ENCODE measurements at places on chromosomes 2 and 18.

DNA sequence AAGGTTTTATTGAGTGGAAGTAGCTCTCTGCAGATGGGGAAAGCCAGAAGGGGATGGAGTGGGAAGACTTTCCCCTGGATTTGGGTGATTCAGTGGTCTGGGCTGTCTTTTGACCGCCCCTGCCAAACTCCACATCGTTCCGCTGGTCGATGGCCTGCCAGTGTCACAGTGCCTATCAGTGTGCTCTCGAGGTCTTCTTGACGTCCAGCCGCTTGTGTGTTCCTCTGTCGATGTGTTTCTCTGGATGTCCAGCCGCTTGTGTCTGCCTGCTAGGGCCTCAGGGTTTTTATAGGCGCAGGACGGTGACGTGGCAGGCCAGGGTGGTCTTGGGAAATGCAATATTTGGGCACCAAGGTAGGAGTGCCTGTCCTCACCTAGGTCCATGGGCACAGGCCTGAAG, 1371.4 kb upstream of the PIK3C3 start:
- no peak for DNase-seq

GRCh38 chr2:29117636-29118303, 2.6 kb downstream of the CLIP4 start:
- peak; percentile 46 for DNase-seq

DNA sequence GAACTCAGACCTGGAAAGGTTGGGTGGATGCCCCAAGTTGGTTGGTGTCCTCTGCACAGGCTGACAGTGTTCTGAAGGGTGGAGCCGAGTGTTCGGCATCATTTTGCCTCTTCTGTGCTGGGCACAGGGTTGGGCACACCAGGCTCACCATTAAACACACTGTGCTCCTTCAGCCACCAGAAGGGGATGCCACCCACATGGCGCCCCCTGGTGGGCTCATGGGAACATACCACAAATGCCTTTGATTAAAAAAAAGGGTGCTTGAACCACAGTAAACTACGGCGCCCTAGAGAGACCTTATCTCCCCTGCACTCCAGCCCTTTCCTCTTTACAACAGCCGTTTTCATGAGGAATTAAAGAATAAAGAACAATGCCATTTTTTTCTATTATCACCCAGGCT, 89.4 kb downstream of the CELF4 start:
- peak; percentile 33 for DNase-seq

DNA sequence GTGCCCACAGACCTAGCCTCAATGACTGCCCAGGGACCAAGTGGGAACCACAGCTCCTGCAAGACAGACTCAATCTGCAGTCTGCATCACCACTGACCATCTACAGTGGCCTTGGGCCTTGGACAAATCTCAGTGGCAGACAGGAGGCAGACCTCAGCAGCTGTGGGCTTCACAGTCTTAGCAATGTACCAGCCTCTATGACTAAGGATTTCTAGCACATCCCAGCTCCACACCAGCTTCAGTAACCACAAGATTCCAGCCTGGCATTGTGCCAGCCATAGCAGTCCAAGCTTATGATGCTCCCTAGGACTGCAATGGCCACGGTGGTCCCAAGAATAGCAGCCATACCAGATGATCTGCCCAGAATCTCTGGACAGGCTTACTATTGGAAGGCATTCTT, 19.6 kb upstream of the WDR75 start:
- peak; percentile 90 for DNase-seq

GRCh38 chr2:159817283-159817682, 19.3 kb upstream of the CD302 start:
- no peak for DNase-seq

- DNase-seq, result peak; percentile 67
Measured at GRCh38 chr18:11553098-11553940, 56.1 kb upstream of the SLC35G4 start.

GRCh38 chr2:95159690-95160449, at the start of gene ZNF514:
ZNF514 (minus strand) TSS chr2:95159848; CDS start chr2:95153253, 6,595 bp downstream.
- DNase-seq, result peak; percentile 79

DNA sequence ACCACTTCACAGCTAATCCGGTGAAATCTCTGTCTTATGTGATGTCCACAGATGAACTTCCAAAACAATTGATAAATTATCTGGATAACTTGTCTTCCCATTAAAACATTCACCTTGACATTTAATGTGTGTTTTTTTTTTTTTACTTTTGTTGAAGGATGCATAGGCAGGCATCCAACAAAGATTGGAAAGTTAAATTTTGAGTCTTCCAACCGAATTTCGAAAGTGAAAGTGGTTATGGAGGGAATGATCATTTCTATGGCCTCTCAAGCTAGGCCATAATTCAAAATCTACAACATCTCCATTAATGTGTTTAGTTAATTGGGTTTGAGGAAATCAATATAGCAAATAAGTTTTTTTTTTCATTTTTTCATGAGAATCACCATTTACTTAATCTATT, 1495.5 kb upstream of the ACVR2A start:
- DNase-seq, result no peak

DNA sequence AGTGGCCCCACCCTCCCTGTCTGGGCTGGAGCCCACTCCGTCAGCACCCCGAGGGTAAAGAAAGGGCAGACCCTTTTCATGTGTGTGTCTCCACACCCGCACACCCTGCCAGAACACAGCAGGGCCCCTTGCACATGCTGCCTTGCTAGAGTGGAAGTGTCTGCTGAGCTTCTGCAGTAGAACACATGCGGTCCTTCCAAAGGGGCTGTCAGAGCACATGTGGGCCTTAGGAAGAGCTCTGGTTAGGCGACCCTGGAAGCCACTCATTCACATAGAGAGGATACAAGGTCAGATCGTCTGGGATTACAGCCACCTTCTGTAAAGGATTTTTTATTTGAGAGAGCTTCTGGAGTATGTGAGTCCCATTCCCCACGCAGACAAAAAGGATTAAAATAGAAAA, 613.2 kb upstream of the RAB6C start:
- DNase-seq, result no peak

DNA sequence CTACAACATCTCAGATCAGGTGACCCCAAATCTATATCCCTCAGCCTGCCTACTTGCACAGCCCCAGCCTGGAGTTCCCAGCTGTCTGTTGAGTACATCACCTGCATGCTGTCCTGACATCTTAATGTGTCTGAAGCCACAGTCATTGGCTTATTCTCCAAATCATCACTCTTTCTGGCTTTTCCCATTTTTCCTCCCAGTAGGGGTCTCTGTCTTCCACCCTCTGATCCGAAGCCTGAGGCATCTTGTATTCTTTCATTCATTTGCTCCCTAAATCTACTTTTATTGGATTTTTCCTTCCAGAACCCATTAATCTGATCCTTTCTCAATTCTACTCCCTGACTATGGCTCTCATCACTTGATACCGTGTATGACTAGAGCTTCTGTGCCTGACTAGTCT, 332.9 kb upstream of the DCC start:
- no peak for DNase-seq

GRCh38 chr2:174662459-174662858, 64.9 kb upstream of the WIPF1 start:
- peak; percentile 91 for DNase-seq

- DNase-seq, result no peak
Measured at GRCh38 chr2:127439343-127439742, 21.1 kb downstream of the PROC start.

GRCh38 chr2:8064603-8065002, 617.3 kb upstream of the ID2 start:
- no peak for DNase-seq

GRCh38 chr2:240875228-240876034, 6.8 kb downstream of the AGXT start:
- no peak for DNase-seq

DNA sequence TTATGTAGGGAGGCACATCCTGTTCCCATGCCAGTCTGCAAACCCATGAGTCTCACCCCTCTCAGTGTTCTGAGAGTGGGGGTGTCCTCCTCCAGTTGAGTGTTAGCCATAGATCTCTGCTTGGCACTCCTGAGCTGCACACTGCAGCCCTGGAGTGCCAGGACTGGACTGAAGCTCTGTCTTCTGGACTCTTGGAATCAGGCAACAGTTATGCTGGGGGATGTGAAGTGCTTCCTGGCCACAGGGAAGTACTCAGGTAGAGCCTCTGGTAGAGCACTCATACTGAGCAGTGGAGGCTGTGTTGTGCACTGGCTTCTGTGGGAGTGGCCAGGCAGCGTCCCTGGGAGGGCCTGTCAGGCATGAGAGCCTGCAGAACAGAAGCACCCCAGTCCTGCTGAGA, 43.0 kb downstream of the SERPINB7 start:
- DNase-seq, result no peak

DNA sequence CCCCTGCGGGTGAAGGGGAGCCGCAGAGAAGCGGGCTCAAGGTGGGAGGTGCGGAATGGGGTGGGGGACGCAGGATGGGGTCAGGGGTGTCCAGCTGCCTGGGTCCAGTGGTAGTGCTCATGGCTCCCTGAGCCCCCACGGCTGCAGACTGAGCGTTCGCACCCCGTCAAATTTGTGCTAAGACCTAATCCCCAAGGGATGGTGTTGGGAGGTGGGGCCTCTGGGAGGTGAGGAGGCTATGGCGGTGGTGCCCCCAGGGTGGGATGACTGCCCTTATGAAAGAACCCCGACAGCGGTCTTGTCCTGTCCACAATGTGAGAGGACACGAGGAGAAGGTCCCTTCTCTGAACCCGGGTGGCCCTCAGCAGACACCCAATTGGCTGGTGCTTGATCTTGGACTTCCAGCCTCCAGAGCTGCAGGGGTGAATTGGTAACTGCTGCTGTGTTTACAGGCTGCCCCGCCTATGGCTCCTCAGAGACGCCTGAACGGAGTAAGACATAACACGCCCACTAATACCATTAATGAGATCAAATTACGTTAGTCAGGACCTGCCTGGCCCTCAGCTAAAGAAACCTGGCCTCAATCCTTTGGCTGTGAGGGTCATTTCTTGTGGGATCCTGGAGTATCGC, 42.6 kb downstream of the PXDN start:
- DNase-seq, result no peak

DNA sequence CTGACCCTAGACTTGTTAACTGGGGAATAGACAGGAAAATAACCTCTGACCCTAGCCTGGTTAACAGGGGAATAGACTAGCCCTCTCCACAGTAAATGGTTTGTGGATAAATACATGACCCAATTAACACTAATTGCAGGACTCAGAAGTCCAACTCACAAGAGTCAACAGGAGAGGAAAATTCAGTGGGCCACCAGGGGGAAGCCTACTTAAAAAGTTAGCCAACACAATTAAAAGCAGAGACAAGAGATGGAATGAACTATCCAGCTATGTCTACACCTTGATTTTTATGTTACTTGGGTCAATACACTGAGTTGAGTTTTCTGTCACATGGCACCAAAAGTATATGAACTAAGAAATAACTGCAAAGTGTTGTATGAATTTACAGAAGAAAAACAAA, 158.8 kb upstream of the SLC39A10 start:
- DNase-seq, result no peak

- DNase-seq, result peak; percentile 33
Measured at GRCh38 chr2:33214436-33214835, 262.0 kb upstream of the RASGRP3 start.

GRCh38 chr2:128513116-128513960, 194.7 kb upstream of the HS6ST1 start:
- no peak for DNase-seq

DNA sequence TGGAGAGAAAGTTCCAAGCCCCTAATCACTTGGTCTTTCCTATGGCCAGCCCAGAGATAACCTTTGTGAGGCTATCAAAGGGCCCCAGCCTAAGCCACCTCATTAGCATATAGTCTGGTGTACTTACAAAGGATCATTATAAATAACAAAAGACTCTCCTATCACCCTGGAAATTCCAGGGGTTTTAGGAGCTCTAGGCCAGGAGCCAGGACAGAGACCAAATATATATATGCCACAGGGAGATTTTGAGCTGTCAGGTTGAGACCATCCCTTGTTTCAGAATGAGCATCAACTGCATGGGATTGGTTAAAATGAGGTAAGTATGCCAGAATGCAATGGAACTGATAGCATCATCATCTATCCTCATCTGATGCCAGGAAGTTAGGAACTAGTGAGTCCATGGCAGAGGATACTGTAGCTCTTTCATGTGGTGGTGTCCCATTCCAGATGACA, 32.1 kb upstream of the CHRNA1 start:
- DNase-seq, result no peak

GRCh38 chr2:160245614-160246155, 45.6 kb upstream of the ITGB6 start:
- no peak for DNase-seq

DNA sequence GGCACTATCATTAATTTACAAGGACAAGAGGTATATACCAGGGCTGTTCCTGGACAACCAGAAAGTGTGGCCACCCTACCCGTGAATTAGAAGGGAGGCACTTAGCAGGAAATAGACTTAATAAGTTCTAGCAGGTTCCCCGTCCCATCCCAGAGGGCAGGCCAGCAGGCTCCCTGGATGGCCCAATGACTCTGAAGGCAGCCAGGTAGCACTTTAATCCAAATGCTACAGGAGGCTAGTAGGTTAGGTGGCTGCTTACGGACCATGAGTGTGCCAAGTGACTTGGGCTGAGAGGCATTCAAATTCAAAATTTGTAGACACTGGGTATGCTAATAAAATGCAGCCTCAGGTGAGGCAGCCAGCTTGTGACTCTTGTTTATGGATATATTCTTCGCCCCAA, 123.9 kb downstream of the UXS1 start:
- DNase-seq, result no peak

- no peak for DNase-seq
Measured at GRCh38 chr2:88770016-88770415, 78.5 kb downstream of the RPIA start.

- no peak for DNase-seq
Measured at GRCh38 chr2:30948857-30949256, 141.6 kb upstream of the CAPN13 start.

- DNase-seq, result no peak
Measured at GRCh38 chr18:79785831-79786230, 11.9 kb upstream of the KCNG2 start.

DNA sequence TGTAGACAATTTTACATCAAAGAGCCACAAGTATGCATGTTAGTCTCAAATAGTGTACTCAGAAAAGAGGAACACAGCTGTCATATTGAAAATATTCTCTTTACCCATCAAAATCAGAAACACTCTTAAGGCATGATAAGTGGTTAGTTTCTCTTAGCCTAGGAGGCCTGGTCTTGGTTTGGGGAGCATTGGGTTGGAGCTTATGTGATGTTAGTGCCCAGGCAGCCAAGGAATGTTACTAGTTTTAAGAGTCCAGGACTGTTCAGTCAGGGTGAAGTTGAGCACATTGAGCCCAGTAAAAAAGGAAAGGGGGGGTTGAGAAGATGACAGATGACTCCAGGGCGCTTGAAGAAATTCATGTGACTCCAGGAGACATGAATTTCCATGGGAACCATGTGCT, 340.6 kb downstream of the HRH4 start:
- peak; percentile 75 for DNase-seq

DNA sequence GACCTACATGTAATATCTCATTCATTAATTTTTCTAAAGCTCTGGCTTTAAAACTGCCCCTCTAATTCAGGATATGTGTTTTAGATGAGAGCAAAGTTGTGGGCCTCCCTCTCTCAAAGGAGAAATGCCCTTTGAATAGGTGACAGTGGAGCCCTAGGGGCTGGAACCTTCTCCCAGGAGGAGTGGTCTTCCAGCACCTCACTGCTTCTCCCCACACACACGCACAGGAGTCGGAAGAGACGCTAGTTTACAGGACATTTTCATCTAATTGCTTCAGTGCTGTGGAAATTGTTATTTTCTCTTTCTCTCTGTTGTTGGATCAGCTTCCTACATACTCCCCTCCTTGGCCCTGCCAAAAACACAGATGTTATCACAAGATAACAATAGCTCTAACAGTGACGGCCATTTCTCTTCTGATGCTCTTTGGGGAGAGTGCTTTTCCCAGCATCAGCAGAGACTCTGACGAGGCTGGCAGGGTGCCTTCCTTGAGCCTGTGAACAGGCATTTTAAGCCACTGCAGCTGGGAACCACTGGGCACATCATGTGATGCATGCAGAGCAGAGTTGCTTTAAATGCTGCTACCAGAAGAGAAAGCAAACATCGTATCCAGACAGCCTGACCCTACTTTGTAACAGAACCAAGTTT, 209.4 kb upstream of the SP5 start:
- DNase-seq, result no peak
